ENCODE measurements at places on chromosomes 16 and 17.

DNA sequence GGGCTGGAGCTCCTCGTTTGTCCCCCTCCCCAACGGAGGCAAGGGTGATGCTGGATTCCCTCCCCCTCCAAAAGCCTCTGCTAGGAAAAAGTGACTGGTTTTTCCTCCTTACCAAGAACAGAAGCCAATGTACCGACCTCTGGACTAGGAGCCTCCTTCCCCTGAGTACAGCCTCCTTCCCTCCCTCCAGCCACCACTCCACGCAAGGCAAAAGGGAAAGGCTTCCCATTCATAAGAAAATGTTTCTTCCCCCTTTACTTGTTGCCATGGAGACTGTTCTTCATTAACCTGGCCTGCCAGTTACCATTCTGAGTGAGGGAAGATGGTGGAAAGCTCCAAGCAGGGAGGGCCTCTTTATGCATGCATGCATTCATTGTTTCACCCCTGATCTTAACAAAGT lies 4.3 kb upstream of the PIMREG start:
- DNase-seq = no peak

DNA sequence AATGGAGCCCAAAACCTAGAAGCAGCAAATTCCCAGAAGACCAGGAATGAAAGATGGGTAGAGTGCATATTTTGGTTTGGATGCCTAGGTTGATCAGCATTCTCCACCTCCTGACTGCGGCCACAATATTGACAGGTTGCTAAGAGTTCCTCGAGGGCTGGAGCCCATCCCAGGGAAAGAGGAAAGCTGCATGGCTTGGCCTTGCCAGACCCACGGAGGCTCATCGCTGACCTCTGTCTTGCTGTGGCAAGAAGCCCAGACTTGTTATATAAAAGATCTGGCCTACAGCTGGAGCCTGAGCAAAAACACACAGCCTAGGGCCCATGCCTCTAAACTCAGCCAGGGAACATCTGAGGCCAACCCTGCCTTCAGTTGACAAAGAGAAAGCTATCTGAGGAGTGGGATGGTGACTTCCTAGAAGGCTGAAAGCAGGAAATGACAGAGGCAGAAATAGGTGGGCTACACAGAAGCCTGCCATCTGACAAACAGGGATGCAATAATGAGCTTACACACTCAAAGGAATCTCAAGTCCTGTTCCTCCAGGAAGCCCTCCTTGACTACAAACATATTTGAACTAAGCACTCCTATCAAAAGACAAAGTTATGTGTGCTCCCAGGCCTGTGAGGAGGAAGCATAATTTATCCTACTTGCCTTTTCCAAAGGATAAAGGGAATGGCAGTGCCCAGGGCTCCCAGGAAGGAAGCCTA lies 22.5 kb upstream of the SLC35B1 start:
- peak; percentile 85 for DNase-seq

DNA sequence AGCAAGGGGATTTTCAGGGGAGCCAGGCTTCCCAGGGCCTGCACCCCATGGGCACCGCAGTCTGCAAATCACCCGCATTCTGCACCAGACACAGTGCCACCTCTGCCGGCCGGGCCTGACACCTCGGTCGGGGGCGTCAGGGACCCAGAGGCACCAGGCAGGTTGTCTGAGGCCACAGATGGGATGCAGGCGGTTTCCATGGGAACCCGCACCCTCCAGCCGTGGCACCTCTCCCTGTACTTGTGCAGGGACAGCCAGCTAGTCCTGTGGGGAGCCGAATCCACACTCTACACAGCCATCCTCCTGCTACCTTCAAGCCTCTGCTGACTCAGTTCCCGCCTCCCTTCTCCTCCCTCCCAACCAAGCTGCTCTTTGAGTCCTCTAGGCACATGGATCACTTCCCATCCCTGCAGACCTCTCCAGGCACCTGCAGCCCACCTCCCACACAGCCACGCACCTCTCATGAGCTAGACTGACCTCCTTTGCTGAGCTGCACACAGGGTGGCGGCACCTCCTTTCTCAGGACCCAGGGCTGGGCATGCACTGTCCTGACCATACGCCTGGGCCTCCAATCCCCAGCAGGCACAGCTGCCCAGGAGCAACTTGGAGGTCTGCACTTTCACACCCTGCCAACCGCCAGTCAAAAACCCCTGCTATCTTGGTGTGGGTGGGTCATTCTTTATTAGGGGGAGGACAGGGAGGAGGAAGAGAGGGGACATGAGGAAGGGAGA lies 119.5 kb downstream of the C16orf78 start:
- DNase-seq = no peak

DNA sequence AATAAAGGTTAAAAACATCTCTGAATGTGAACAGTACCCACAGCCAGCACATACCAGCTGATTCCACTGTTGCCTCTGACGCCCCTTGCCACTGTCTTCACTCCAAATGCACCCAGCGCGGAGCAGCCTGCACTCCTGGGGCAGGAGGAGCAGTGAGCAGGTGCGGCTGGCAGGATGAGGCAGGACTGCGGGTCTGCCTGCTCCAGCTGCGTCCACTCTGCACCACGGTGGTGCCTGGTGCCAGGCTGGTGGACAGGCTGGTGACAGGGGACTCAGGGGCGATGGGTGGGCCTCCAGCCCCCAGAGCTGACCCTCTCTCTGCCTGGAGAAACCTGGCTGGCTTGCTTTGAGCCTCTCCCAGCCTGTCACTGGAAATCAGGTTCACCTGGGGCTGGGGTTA lies 9.4 kb downstream of the RAB40B start:
- DNase-seq = no peak

GRCh38 chr16:3347586-3347985 lies 8.1 kb upstream of the OR2C1 start:
- no peak for DNase-seq

- peak; percentile 50 for DNase-seq
Observed at GRCh38 chr17:74430706-74431567, 951 bp upstream of the GPRC5C start.

- DNase-seq = peak; percentile 89
Observed at GRCh38 chr16:57863434-57864160, 61.3 kb upstream of the KIFC3 start.

DNA sequence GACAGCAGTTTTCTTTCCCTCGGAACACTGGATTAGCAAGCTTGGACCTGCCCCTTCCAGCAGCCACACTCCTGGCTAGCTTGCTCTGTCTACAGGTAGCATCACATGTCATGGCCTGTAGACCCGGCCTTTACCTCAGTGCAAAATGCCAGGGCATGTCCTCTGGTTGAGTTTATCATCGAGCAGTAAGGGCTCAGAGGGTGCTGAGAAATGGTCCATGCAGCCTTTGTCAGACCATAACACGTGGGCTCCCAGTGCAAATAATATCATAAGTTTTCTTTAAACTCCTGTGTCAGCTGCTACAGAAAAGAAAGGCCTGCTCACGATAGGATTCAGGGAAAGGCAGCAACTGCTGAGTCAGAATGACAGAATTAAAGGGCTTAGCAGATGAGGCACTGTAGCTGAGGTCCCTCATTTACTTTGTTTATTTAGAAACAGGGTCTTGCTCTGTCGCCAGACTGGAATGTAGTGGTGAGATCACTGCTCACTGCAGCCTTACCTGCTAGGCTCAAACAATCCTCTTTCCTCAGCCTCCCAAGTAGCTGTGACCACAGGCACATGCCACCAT lies 8.0 kb upstream of the GNA13 start:
- peak; percentile 35 for DNase-seq

- no peak for DNase-seq
Observed at GRCh38 chr17:54425671-54426070, 475.0 kb upstream of the TOM1L1 start.

Data from GM03348 (cell line).